ENCODE measurements at places on chromosomes 12 and 14. TPM values are rescaled to one million over a fixed set of nuclear protein-coding genes. Genes with fewer than 3 reads are reported as not detected.

ALG10B gene
- total RNA-seq = 1.9 TPM

PCED1B gene
- 11.0 TPM for total RNA-seq

MSRB3 gene
- 8.3 TPM for total RNA-seq

LRRK2 gene
- total RNA-seq = 0.39 TPM

FAM181A gene
- 0.80 TPM for total RNA-seq

SLC5A8 gene
- 0.08 TPM for total RNA-seq

TAS2R20 gene
- total RNA-seq = 0.08 TPM

TMEM30B gene
- 13.0 TPM for total RNA-seq

TTC7B gene
- 27.7 TPM for total RNA-seq

KRT85 gene
- total RNA-seq = not detected

PPP4R4 gene
- 17.3 TPM for total RNA-seq

NEUROD4 gene
- not detected for total RNA-seq

KCNH3 gene
- not detected for total RNA-seq

RHEBL1 gene
- 3.9 TPM for total RNA-seq

FOXM1 gene
- total RNA-seq = 46.7 TPM

DDX47 gene
- total RNA-seq = 67.7 TPM

MUCL1 gene
- total RNA-seq = not detected

TPCN1 gene
- total RNA-seq = 23.4 TPM

STAB2 gene
- not detected for total RNA-seq
